ENCODE measurements at places on chromosomes 7 and 10.

DNA sequence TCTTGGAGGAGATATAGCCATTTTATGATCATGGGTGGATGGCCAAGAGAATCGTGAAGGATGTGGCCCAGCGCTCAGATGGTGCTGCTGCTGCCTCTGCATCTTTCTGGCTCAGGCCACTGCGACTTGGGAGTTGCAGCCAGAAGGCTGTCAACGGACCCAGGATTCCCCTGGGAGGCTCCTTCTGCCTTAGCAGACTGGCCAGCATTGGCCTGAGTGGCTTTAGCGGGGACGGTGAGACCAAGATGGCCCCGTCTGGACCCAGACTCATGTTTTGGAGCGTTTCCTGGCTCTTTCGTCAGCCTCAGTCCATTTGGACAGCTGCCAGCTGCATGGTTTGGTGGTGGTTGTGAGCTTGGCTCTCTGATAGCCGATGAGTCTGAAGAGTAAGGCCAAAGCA, 97.2 kb downstream of the GALNT17 start:
- H3K4me3 ChIP-seq, result no peak overlapping the region
- DNase-seq, result no peak
- no peak overlapping the region for H3K27ac ChIP-seq
- H3K4me1 ChIP-seq, result no peaks in the 10 kb centered on the region

DNA sequence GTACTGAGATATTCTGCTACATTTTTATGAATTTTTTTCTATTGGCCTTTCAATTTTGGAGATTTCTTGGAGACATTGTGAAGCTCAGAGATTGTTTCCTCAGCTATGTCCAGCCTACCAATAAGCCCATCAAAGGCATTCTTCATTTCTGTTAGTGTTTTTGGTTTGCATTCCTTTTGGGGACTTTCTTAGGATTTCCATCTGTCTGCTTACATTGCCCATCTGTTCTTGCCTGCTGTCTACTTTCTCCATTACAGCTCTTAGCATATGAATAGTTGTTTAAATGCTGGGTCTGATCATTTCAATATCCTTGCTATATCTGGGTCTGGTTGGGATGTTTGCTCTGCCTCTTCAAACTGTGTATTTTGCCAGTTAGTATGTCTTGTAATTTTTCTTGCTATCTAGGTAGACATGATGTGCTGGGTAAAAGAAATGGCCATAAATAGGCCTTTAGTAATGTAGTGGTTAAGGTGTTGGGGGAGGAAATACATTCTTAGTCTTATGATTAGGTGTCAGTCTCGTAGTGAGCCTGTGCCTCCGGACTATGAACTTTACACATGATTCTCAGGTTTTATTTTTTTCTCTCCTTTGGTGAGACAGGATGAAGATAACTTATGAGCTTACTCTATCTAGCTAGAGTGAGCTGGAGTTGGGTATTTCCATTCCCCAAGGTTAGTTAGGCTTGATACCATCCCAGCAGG, 32.6 kb upstream of the NME8 start:
- no peak overlapping the region for H3K27ac ChIP-seq
- H3K36me3 ChIP-seq, result no peaks in the 10 kb centered on the region
- DNase-seq, result no peak
- no peak overlapping the region for H3K4me3 ChIP-seq

DNA sequence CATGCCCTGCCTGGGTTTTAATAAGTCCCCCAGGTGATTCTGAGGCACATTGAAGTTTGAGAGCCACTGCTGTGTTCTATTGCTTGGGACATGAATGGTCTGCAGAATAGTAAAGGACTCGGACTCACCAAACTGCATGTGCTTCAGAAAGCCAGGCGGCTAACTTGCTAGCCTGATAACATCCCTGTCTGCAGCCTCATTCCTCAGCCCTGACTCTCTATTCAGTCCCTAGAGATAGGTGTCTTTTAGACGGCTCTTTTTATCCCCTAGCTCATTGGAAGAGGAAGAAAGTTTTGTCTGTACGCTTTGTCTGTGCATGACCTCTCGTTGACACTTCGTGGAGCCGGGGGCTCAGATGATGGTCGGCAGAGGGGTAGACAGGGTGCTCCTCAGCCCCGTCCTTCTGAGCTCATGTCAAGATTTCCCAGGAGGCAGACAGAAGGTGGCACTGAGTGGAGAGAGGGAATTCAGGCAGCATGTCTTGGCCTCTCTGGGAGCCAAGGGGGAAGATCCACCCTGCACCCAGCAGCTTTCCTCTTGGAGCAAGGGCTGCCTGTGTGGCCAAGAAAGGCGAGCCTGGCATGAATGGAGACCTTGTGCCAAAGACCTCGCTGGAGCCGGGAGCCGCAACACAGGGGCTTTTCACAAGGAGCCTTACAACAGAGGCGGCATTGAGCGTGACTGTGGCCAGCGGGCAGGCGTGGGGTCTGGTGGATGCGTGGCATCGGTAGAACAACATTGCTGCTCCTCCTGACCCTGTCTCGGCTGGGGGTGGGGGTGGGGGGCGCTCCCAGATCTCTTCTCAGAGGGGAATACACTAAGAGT, 51.1 kb upstream of the PODXL start:
- H3K4me1 ChIP-seq, result peaks cover 4% of the 10 kb centered on the region
- H3K27ac ChIP-seq, result no peak overlapping the region
- no peak for DNase-seq
- no peak overlapping the region for H3K4me3 ChIP-seq
- peaks cover 31% of the 10 kb centered on the region for H3K27me3 ChIP-seq

DNA sequence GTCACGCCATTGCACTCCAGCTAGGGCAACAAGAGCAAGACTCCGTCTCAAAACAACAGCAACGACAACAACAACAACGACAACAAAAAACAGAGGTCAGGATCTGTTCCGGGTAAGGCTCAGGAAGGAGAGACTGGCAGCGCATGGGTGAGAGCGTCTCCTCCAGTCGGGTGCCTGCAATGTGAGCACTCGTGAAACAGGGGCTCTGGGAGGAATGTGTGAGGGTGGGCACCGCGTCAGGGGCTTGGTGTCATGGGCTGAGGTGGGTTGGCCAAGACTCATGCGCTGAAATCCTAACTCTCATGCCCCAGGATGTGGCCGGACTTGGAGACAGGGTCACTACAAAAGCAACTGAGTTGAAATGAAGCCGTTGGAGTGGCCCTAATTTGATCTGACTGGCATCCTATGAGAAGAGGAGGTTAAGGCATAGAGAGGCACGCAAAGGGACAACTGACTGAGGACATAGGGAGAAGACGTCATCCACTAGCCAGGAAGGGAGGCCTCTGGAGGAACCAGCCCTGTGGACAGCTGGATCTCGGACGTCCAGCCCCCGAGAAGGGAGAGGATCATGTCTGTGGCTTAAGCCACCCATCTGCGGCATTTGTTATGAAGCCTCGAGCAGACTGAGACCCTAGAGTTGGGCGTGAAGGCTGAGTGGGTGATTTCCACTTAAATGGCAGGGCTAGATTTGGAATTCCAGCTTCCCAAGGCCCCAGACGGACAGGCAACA, 241.5 kb upstream of the PITRM1 start:
- DNase-seq, result no peak
- H3K27ac ChIP-seq, result no peak overlapping the region
- H3K4me1 ChIP-seq, result no peaks in the 10 kb centered on the region
- no peak overlapping the region for H3K4me3 ChIP-seq
- H3K27me3 ChIP-seq, result peaks cover 1% of the 10 kb centered on the region
- H3K36me3 ChIP-seq, result no peaks in the 10 kb centered on the region

DNA sequence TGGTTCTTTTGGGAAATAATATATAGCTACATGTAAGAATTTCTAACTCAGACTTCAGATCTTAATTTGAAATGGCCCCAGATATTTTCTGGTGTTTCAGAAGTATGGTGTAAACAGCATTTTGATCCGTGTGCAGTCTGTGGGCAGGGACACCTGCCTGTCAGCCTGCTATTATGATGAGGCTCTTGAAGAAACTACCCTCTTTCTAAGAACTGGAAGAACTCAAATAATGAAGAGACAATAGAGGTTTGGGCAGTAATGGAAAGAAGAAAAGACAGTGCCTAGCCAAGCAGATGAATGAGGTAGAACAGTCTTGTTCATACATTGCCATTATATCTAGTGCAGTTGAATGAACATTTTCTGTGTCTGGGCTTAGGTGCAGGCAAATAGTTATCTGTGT, 256.6 kb downstream of the ARHGAP21 start:
- no peak overlapping the region for H3K27ac ChIP-seq
- DNase-seq, result no peak
- peaks cover 44% of the 10 kb centered on the region for H3K4me1 ChIP-seq
- peaks cover 1% of the 10 kb centered on the region for H3K36me3 ChIP-seq
- peaks cover 14% of the 10 kb centered on the region for H3K27me3 ChIP-seq

Data from activated naive CD8-positive, alpha-beta T cell treated with anti-CD3 and anti-CD28 coated beads, Interleukin-2, amount 50 U/mL, for 24 hours (primary cell).